Muscle of leg (tissue), 16 donors: ENCODE measurements at places on chromosomes 5 and 9. TPM values are rescaled to one million over a fixed set of nuclear protein-coding genes. Genes with fewer than 3 reads are reported as not detected.

GRCh38 chr9:33881635-33882034, 64.7 kb downstream of the UBE2R2 start:
- H3K36me3 ChIP-seq: peaks cover 2% of the 10 kb centered on the region
- H3K27me3 ChIP-seq: no peaks in the 10 kb centered on the region
- H3K4me3 ChIP-seq: no peak overlapping the region
- peaks cover 3% of the 10 kb centered on the region for H3K4me1 ChIP-seq
- no peak overlapping the region for H3K27ac ChIP-seq

- DNase-seq: no peak
- H3K4me1 ChIP-seq: no peaks in the 10 kb centered on the region
- no peak overlapping the region for H3K4me3 ChIP-seq
- no peak overlapping the region for H3K27ac ChIP-seq
These were observed 30.6 kb downstream of the KDM4C start for GRCh38 chr9:6788162-6789016.

DNA sequence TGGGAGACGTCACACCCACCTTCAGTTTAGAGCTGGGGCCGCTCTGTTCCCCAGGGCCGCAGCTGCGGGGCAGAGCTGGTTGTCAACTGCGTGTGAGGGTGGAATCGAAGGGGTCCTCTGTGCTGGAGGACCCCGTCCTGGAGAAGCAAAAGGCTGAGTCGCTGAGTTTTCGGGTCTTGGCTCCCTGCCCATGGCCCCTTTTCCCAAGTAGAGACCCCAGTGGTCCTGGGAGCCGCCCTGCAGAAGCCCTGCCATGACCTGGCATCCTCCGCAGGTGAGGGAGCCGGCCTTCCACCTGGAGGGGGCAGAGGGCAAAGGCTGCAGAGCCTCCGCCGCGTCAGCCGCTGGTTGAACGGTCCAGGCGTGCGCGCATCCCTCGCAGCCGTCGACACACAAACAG, 90.4 kb upstream of the COL5A1 start:
- peaks cover 15% of the 10 kb centered on the region for H3K27me3 ChIP-seq
- no peak overlapping the region for H3K4me3 ChIP-seq
- no peaks in the 10 kb centered on the region for H3K36me3 ChIP-seq
- H3K4me1 ChIP-seq: peaks cover 75% of the 10 kb centered on the region

- H3K27ac ChIP-seq: no peak overlapping the region
- no peaks in the 10 kb centered on the region for H3K27me3 ChIP-seq
- DNase-seq: peak; percentile 61
- peaks cover 91% of the 10 kb centered on the region for H3K36me3 ChIP-seq
These were observed 55.6 kb downstream of the MACROH2A1 start for GRCh38 chr5:135343413-135343812.

- H3K27ac ChIP-seq: peak overlapping the region; percentile 98
- peaks cover 3% of the 10 kb centered on the region for H3K36me3 ChIP-seq
- H3K27me3 ChIP-seq: no peaks in the 10 kb centered on the region
- peak; percentile 46 for DNase-seq
- H3K4me1 ChIP-seq: peaks cover 7% of the 10 kb centered on the region
These were observed 603 bp downstream of the PPIP5K2 start for GRCh38 chr5:103120607-103121200.

DNA sequence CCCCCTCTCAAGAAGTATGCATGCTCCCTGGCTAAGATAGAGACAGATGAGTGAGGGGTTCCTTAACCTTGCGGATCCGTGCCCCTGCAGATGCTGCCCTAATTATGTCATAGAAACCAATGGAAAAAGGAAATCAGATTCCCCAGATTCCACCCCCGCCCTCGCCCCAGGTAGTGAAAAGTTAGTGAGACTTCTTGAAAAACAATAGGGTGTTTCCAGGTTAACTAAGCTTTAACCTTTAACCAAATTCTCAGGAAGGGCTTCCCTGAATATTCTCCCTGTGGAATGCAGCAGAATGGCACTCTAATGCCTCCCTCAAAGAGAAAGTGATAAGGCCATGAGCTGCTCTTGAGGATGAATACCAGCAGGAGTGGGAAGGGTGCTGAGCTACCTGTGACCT, 116.0 kb upstream of the RANBP3L start:
- H3K27ac ChIP-seq: no peak overlapping the region
- no peaks in the 10 kb centered on the region for H3K27me3 ChIP-seq
- no peaks in the 10 kb centered on the region for H3K4me1 ChIP-seq
- no peaks in the 10 kb centered on the region for H3K36me3 ChIP-seq

GRCh38 chr5:142568996-142569335, 116.9 kb downstream of the FGF1 start:
- H3K36me3 ChIP-seq: no peaks in the 10 kb centered on the region
- no peak overlapping the region for H3K4me3 ChIP-seq
- H3K27me3 ChIP-seq: no peaks in the 10 kb centered on the region
- H3K4me1 ChIP-seq: peaks cover 14% of the 10 kb centered on the region
- peak overlapping the region; percentile 86 for H3K27ac ChIP-seq

DNA sequence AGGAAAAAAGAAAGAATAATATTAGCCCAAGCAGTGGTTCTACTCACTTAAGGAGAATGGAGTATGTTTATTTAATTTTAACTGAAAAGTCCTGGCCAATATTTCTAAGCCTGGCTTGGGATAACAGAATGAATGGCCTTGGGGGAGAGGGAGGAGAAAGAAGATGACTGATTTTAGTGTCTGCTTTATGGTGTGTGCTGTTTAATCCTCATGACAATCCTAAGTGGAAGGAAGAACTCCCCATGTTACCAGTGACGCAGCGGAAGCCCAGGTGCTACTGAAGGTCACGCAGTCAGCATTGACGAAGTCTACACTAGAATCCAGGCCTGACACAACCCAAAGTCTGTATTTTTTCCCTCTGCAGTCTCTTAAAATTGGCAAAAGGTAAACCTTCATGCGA, 50.5 kb downstream of the PALM2AKAP2 start:
- no peak overlapping the region for H3K27ac ChIP-seq
- no peak overlapping the region for H3K4me3 ChIP-seq

GRCh38 chr5:96079075-96079474, 117.4 kb upstream of the ELL2 start:
- no peak for DNase-seq
- H3K27me3 ChIP-seq: no peaks in the 10 kb centered on the region
- no peaks in the 10 kb centered on the region for H3K36me3 ChIP-seq
- no peaks in the 10 kb centered on the region for H3K4me1 ChIP-seq
- no peak overlapping the region for H3K27ac ChIP-seq
- no peak overlapping the region for H3K4me3 ChIP-seq

DNA sequence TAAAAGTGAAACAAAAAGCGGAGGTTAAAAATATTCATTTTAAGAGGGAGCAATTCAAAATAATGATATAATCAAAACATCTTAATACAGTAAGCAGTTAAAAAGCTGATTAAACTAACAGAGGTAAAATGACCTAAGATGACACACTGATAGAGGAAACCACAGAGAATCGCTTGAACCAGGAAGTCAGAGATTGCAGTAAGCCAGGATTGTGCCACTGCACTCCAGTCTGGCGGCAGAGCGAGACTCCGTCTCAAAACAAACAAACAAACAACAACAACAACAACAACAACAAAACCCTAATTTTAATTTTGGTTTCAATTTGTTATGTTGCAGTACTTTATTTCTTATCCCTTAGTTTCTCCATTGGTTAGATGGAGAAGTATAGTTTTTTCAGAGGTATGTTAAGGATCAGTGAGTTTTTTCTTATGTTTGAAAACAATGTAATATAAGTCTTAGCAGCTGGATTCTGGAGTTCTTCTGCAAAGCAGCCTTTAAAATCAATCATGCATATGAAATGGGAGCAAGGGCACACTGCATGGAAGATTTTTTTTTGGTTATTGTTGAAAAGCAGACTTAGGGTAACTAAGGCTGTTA, 58.5 kb downstream of the MLANA start:
- H3K4me1 ChIP-seq: no peaks in the 10 kb centered on the region

DNA sequence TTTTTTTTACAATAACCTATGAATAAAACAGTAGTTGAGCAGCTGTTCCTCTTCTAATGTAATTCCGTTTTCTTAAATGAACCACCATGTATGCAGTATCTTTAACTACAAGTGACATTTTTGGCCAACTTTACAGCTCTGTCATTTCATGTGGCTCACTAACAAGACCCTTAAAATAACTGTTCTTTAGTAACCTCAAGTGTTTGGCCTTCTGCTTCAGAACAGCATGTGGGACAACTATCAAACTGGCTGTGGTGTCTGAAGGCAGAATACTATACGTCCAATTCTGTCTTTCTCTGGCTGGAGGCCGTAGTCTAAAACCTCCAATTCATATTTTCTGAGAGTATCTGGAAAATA, 391.4 kb downstream of the NNT start:
- peak; percentile 43 for DNase-seq
- no peak overlapping the region for H3K4me3 ChIP-seq
- H3K27ac ChIP-seq: no peak overlapping the region
- no peaks in the 10 kb centered on the region for H3K4me1 ChIP-seq
- no peaks in the 10 kb centered on the region for H3K27me3 ChIP-seq

DNA sequence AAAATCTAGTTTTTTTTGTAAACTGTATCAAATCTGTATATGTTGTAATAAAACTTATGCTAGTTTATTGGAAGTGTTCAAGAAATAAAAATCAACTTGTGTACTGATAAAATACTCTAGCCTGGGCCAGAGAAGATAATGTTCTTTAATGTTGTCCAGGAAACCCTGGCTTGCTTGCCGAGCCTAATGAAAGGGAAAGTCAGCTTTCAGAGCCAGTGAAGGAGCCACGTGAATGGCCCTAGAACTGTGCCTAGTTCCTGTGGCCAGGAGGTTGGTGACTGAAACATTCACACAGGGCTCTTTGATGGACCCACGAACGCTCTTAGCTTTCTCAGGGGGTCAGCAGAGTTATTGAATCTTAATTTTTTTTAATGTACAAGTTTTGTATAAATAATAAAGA, 24.3 kb downstream of the HMGCR start:
- H3K27ac ChIP-seq: no peak overlapping the region
- H3K36me3 ChIP-seq: peaks cover 30% of the 10 kb centered on the region
- DNase-seq: no peak
- H3K27me3 ChIP-seq: no peaks in the 10 kb centered on the region

DNA sequence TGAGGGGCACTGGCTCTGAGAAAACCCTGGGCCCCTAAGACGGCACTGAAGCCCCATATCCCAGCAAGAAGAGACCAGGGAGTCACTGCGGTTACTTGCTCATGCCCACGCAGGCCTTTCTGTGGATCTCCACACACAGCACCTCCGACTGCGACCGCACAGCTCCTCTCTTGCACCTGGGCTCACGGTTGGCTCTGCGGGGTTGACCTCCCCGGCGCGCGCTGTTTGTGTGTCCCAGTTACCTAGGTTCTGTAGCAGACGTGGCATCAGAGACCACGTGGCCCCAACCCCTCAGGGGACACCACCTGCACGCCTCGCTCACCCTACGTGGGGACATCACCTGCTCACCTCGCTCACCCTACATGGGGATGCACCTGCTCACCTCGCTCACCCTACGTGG, 12.7 kb downstream of the LPCAT1 start:
- H3K36me3 ChIP-seq: peaks cover 24% of the 10 kb centered on the region
- H3K27ac ChIP-seq: no peak overlapping the region
- no peak overlapping the region for H3K4me3 ChIP-seq
- no peaks in the 10 kb centered on the region for H3K27me3 ChIP-seq

DNA sequence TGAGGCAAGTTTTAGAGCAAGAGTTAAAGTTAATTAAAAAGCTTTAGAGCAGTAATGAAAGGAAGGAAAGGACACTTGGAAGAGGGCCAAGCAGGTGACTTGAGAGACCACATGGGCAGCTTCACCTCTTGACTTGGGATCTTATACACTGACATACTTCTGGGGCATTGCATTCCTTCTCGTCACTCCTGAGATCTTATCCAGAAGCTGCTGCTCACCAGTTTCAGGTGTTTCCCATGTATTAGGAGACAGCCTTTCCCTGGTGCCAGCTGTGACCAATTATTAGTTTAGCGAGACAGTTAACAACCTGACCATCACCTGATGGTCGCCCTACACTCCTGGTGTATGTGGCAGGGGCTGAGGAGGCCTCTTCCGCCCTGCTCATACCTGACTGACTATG, 382.1 kb downstream of the KDM4C start:
- H3K27ac ChIP-seq: no peak overlapping the region
- H3K4me3 ChIP-seq: no peak overlapping the region
- no peaks in the 10 kb centered on the region for H3K27me3 ChIP-seq
- DNase-seq: no peak

DNA sequence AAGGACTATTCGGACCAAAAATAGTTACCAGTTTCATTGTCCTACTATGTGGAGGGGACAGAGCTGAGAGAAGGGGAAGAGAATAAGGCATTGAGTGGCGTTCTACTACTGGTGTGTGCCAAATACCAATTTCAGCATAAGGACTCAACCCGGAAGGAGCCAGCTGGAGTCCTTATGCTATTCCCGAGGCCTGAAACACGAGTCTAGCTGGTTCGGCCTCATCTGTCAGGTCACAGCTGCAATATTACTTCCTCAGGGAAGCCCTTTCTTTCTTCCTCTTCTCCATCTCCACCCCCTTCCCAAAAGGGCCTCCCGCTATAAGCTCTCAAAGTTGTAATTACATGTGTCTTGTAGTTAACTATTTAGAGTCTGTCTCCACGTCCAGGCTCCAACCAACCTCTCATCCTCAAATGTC, 20.5 kb upstream of the FER start:
- H3K4me3 ChIP-seq: peak overlapping the region; percentile 94
- no peaks in the 10 kb centered on the region for H3K36me3 ChIP-seq
- H3K27ac ChIP-seq: peak overlapping the region; percentile 95
- no peaks in the 10 kb centered on the region for H3K27me3 ChIP-seq
- peaks cover 7% of the 10 kb centered on the region for H3K4me1 ChIP-seq

DNA sequence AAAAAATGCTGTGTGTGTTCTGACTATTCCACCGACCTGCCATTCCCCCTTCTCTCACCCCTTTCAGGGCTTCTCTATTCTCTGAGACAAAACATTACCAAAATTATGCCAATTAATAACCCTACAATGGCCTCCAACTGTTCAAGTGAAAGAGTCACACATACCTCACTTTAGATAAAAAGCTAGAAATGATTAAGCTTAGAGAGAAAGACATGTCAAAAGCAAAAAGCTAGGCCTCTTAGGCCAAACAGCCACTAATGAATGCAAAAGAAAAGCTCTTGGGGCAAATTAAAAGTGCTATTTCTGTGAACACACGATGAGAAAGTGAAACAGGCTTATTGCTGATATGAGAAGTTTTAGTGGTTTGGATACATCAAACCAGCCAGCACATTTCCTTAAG, 279.6 kb upstream of the GRAMD2B start:
- H3K27me3 ChIP-seq: no peaks in the 10 kb centered on the region
- H3K27ac ChIP-seq: no peak overlapping the region
- H3K4me1 ChIP-seq: peaks cover under 1% of the 10 kb centered on the region
- no peaks in the 10 kb centered on the region for H3K36me3 ChIP-seq
- H3K4me3 ChIP-seq: no peak overlapping the region

DNA sequence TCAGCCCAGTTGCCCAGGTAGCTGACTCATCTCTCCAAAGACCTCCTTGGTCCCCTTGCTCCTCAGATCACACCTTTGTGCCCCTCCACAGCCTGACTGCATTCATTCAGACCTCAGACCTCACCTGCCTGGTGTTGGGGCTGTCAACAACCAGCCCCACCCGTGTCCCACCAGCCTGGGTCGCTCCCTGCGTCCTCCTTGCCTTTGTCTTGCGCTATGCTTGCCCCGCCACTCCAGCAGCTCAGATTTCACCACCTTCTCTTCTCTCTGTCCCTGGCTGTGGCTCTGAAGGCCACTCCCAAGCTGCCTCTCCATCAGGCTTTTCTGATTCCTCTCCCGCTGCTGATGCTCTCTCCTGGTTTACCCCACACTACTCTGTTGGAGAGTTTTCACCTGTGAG, 103.5 kb downstream of the MVB12B start:
- H3K36me3 ChIP-seq: peaks cover 14% of the 10 kb centered on the region
- peaks cover 2% of the 10 kb centered on the region for H3K4me1 ChIP-seq
- H3K27me3 ChIP-seq: no peaks in the 10 kb centered on the region
- no peak overlapping the region for H3K4me3 ChIP-seq

The SUSD3 gene
- total RNA-seq: 2.6 TPM

The CLK4 gene
- 32.9 TPM for total RNA-seq

The TAF11L11 gene
- total RNA-seq: not detected

The FAM151B gene
- 5.7 TPM for total RNA-seq

The C9orf78 gene
- 36.2 TPM for total RNA-seq

The INSL6 gene
- not detected for total RNA-seq

The HAPLN1 gene
- 0.31 TPM for total RNA-seq
